ENCODE measurements at places on chromosomes 13 and 19.

DNA sequence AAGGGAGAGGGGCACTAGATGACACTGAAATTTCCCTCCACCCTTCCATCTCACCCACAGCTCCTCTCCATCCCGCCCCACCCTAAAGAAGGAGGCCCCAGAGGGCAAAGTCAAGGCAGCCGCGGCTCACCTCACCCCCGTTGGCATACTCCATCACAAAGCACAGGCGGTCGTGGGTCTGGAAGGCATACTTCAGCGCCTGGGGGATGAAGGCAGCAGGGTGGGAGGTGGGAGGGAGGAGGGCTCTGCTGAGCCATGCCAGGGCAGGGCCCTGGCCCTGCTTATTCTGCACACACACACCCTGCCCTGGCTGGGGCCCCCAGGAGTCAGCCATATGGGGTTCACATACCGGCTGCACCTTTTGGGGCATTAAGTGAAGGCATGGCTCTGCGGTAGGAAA is 12.3 kb upstream of the CCNP start:
- no peak for DNase-seq

GRCh38 chr19:51441410-51442390 is 16.6 kb downstream of the SIGLEC8 start:
- DNase-seq: no peak

DNA sequence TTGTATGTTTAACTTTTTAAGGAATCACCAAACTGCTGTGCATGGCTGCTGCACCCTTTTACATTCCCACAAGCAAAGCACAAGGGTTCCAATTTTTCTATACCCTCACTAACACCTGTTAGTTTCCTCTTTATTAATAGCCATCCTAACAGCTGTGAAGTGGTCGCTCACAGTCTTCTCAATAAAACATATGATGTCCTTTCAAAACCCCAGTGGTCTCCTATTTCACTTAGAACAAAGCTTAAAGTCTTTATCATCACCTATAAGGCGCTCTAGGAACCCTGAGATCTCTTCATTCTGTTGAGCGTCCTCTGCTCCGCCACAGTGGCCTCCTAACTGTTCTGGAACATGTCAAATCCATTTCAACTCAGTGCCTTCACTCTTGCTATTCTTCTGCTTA is 400.5 kb downstream of the KLF12 start:
- DNase-seq: no peak

DNA sequence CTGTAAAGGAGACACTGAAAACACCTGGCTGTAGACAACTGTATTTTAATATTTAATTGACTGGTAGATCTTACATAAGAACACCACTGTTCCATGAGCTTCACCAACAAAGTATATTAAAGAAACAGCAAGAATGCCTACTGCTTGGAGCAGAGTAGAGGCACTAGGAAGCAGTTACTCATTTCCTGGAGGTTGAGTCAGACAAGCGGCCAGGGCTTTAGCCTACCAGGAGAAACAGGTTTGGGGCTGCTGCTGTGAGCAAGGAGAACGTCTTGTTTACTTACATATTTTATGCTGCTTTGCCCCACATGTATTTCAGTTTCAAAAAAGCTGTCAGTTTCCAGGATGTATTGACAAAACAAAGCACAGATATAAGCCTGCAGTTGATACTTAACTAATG is 33.4 kb downstream of the ALG5 start:
- no peak for DNase-seq

DNA sequence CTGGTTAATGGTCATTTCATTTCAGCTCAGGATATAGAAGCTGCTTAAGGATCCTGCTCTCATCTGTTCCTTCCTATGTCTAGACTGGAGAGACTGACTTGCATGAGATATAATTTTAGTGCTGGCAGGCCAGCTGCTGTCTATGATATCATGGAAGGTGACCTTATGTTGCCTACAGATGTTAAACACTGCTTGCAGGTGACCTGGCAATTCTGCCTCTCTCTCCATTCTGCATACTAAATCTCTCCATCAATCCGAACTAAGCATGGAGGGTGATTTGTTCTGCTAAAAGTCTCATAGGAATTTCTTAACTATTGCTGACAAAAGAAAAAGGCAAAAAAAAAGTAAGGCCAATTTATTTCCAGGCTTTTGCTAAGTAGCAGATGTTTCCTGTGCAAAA is 81.0 kb downstream of the CCNA1 start:
- no peak for DNase-seq
